ENCODE measurements at places on chromosomes 5 and 9.

DNA sequence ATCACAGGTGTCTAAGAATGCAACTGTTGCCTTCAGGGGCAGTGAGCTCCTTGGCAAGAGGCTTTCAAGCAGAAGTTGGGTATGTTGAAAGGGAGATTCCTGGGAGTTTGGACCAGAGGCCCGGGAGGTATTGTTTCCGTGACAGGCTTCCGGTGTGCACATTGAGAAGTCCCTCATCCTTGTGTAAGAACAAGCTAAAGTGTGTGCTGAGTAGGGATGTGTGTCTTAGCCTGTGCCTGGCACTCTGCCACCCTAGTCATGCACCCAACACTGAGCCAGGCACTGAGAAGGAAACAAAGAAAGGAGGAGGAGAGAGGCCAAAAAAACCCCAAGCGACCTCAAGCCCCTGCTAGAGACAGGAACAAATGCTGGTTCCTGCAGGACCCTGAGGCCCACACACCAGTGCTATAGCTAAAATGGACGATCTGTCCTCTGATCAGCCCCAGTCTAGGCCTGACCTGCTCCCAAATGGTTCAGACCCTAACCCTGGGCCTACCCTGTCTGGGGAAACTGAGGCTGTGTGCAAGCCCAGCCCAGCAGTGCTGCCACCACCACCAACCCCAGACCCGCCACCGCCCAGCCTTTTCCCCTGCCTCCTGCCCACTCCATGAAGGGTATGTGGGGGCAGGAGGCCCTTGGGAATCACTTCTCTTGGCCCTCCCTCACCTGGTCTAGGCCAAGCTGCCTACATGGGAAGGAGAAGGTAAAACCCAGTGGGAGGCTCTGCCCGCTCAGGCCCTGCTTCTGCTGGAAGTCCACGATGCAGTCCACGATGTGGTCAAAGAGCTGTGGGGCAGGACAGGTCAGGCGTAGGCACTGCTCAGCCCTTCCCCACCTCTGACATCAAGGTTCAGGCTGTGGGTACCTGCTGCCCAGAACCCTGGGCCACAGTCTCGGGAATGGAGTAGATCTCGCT is 12.6 kb downstream of the HK3 start:
- DNase-seq = no peak

DNA sequence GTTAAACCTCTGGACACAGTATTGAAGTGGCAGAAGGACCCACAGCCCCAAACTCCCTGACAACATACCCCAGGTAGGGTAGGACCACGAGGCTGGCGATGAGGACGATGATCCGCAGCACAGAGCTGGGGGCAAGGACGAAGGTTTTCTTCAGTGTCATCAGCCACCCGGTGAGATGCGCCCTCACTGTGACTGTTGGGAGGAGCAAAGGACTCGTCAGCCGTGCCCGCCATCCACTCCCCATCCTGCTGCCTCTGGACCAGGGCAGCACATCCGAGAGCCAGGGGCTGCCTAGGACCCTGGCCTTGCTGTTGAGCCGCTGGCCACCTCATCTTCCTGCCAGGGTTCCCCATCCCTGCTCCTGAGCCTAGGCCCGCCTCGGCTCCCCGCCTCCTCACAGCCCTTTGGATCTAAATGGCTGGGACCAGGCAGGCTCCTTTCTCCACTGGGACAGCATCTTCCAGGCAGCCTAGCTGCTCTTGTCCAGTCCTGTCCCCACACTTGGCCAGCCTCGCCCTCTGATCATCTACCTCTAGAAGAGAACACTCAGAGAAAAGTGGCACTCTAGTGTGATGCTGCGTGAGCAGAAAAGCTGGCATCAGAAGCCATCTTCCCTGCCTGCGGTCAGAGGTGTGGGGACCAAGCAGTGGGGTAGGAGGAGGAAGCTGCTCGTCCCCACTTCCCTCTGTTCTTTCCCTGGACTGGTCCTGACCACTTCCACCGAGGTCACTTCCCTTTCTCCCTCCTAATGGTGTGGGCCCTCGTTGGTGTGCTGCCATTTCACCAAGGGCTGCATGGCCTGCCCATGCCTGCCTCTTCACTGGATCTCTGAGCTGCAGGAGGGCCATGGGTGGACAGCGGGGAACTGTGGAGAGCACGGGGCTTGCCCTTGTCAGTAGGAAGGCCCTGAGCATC is 49.2 kb downstream of the OTULIN start:
- DNase-seq = peak; percentile 52

- no peak for DNase-seq
Measured at GRCh38 chr5:1415626-1416360, 29.4 kb downstream of the SLC6A3 start.

DNA sequence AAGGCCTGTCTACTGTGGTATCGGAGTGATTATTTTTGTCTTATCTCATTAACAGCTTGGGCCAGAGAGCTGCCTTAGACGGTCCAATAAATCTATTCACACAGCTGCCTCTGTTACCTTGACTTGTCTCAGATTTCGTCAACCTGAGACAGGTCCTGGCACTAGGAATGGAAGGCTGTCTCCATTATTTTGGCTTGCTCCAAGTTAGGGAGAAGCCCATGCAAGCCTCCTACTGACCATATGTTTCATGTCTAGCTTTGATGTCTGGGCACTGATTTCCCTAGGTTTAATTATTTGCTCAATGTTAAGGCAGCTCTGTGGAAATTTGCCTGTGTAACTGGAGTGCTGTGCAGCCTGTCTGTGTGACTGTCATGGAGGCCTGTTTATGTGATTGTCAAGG is 12.4 kb upstream of the RALGPS1 start:
- DNase-seq = no peak

DNA sequence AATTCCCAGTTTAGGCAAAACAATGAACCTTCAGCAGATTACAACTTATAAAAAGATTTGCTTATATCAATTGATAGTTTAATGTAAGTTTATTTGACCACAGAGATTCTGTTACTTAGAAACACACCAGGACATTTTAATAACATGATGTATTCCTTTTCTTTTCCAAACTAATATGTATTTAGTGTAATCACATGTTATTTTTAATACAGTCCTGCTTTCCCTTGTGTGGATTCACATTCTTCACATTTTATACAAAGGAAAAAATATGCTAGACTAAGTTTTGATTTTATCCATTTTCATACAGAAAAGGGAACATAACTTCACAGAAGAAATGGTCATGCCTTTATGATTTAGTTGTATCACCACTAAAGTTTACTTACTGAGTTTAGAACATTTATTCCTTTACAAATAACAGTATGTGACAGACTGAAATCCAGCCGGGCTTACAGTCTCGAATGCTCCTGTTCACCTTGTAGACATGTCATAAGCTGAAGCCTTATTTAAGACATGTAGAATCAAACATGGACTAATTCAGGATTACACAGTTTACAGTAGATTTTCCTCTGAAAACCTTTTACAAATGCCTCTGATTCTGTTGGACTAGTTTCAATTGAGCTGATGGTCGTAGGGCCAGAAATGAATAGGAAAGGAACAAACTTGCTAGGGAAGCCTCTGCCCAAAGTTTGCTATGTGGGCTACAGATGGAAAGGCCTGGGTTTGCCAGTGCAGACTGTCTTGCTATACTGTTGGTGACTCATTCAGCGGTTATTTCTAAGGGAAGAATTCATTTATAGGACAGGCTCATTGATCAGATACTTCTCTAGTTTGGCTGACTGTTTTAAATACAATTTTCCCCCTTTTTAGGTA is 6.6 kb upstream of the ASPN start:
- no peak for DNase-seq

GRCh38 chr9:131965103-131965502 is 114.6 kb downstream of the MED27 start:
- no peak for DNase-seq

DNA sequence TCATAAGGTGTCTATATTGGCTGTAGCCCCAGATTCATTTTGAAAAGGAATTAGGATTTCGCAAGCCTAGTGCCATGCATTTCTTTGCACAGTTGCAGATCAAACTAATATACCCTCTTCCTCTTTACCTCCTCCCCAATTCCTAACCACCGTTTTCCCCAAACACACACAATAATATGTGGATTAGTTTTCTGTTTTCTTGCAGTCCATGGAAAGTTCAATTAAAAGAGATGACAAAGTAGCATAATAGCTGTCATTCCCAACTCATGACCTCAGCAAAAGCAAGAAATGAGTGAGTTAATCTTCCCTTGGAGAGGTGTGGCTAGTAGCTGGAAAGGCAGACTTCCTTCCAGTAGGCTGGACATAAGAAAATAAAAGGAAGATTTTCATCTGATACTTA is 349.1 kb downstream of the TMEM232 start:
- DNase-seq = no peak

GRCh38 chr5:154098465-154098864 is 59.7 kb downstream of the MFAP3 start:
- no peak for DNase-seq

GRCh38 chr5:159576902-159577301 is 246.6 kb upstream of the IL12B start:
- DNase-seq = no peak

Data from activated CD8-positive, alpha-beta memory T cell treated with anti-CD3 and anti-CD28 coated beads for 24 hours (primary cell).